ENCODE measurements at places on chromosomes 2 and 18.

DNA sequence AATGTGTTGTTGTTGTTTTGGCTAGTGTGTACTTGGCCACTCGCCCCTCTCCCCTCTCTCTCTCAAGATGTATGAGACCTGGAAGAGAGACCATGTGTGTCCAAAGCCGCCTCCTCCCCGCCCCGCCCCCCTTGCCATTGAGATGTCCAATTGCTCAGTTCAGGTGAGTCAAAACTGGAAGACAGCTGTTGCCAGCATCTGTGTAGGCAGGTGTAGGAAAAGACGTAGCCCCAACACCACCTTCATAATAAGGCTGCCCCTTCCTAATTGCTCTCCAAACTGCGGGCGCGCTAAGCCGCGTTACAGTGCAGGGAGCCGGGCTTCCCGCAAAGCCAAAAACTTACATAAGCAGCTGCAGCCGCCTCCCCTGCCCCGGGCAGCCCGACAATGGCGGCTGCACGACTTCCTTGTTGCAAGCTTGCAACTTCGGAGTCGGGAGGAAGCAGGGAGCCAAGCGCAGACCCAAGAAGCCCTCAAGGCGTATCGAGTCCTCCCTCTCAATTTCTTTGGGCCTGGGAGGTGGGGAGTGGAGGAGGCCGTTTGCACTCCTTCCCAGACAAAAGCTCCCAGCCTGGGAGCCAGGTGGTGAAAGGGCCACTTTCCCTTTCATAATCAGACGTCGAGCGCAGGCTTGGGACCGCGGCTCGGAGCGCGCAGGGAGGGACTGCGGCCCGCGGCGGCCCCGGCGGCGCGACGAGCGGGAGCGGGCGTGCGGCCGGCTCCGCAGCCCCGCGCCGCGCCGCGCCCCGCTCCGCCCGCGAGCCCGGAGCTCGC lies 882 bp downstream of the ZBTB14 start:
- peak; percentile 58 for DNase-seq

GRCh38 chr2:156379071-156379470 lies 46.5 kb upstream of the NR4A2 start:
- DNase-seq, result no peak

- DNase-seq, result no peak
Observed at GRCh38 chr2:179954026-179954425, 53.1 kb downstream of the CWC22 start.

DNA sequence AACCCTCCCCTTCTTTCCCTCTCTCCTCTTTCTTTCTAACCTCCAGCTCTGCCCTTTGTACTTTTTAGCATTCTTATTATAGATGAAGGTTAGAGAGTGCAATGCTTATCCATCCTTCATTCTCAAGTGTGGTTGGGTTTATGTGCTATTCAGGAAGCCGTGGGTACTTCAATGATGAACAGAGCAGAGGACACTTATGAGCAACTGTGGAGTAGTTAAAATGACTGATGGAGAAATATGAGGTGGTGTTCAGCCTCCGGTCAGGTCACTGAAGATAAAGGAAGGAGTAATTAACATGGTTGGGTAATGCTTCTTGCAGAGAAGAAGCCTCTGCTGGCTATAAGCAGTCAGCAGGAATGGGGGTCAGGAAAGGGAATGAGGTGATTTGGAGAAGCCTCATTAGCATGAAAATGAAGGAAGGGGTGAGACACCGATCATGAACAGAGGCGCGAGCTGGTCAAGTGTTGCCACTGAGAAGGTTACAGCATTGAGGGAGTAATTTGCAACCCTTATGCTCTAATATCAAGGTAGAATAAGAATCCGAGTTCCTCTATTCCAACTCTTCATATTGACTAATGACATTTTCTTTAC lies 174.7 kb downstream of the LPIN1 start:
- DNase-seq, result no peak

DNA sequence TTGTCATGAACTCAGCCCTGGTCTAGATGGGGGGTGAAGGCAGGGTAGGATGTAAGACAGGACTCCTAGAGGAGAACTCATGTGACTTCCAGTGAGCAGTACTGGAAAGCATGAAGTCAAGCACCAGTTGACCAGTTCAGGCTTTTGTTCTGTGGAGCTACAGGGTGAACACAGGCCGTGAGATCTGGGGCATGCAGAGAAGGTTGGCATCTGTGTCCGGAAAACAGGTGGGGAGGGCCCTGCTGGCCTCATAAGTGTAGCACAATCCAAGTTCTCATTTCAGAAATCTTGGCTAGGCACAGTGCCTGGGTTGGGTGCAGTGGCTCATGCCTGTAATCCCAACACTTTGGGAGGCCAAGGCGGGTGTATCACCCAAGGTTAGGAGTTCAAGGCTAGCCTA lies 50.9 kb upstream of the SPATS2L start:
- no peak for DNase-seq

DNA sequence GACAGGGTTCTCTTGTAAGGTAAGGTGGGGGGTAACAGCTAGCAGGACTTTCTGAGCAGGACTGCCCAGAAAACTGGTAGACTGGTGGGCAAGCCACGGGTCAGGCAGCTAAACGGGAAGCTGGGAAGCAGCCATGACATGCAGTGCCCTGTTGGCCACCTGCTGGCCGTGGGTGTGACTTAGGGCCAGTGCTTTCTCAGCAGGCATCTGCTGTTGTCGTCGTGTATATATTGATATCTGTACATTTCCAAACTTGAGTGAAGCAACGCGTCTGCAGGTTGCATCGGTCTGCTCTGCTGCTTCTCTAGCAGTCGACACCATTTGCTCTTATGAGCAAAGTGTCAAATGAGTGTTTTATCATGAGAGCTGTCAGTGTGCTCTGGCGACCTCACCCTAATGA lies 31.0 kb downstream of the COA5 start:
- DNase-seq, result no peak

- no peak for DNase-seq
Observed at GRCh38 chr2:158317642-158318041, 138.9 kb downstream of the CCDC148 start.

- no peak for DNase-seq
Observed at GRCh38 chr2:39506215-39506614, 69.1 kb upstream of the MAP4K3 start.

DNA sequence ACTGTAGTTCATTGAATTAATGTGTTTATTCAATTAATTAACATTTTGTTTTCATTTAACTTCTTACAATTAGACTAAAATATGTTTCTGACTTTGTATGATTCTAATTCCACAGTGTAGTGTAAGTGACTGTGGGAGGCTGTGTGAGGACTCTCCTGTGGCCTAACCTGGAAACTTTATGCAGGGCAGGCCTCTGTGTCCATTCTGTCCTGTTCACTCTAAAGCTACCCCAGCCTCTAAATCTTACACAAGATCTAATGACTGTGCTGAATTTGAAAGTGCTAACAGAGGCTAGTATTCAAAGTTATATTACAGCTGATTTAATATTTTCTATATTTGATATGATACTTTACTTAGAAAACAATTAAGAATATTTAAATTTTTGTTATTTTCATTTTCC lies 270.5 kb upstream of the CDH19 start:
- no peak for DNase-seq

GRCh38 chr2:102141011-102141943 lies 1.3 kb upstream of the IL1R1 start:
- DNase-seq, result no peak

DNA sequence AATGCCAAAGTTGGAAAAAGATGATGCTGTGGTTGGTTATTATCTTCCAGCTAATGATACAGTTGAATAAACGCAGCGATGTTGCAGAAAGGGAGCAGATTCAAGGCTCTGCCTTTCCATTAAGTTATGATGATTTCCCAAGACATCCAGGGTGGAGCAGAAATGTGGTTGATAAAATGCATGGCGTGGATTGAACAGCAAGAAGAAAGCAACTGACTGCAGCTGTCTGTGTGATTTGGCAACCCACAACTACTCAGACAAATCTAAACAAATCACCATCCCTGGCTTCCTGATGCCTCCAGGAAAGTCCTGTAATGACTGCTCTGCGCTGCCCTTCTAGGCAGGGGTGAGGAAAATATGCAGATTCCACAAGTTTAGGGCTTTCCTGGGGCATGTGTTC lies 166.3 kb downstream of the NRP2 start:
- DNase-seq, result no peak

- DNase-seq, result no peak
Observed at GRCh38 chr18:8673256-8674209, 31.8 kb upstream of the MTCL1 start.

DNA sequence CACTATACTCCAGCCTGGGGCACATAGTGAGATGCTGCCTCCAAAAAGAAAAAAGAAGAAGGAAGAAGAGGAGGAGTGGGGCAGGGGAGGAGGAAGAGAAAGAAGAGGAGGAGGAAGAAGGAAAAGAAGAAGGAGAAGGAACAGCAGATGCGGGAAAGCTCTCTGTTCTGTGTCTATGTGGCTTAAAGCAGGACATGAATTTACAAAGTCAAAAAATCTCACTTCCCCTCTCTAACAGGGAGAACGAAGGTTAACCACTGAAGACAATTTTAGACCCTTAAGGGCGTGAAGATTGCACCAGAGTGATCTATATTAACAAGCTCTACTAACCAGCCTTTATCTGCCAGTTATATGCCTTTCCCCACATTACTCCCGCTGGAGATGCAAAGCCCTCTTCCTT lies 258.9 kb downstream of the METTL4 start:
- no peak for DNase-seq

DNA sequence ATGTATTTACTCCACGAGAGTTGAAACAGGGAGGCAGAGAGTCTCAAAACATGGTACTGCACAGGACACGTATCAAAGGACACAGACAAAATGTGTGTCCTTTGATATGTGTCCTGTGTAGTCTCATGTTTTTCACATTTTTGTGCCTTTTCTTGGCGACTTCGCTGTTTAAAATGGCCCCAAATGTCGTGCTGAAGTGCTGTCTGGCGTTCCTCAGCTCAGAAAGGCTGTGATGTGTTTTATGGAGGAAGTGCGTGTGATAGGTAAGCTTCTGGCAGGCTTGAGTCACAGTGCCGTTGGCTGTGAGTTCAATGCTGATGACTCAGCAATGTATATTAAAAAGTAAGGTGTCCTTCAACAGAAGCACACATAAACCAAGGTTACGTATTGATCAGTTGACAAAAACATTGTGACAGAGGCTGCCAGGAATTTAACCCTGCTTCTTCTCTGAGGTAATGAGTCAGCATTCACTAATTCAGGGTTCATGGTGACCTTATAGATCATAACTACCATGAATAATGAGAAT lies 78.2 kb downstream of the DYSF start:
- no peak for DNase-seq

DNA sequence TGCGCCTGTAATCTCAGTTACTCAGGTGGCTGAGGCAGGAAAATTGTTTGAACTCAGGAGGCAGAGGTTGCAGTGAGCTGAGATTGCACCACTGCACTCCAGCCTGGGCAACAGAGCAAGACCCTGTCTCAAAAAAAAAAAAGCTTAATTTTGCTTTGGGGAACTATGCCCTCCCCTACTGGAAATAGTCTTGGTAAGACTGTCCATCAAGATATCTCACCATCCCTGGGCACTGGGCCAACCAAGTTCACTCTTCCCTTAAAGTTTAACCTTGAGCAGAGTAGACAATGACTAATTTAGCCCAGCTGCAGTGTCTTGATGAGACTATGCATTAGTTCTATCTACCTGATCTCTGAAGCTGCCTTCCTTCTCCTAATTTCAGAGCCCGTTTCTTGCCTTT lies 44.7 kb downstream of the ASXL2 start:
- no peak for DNase-seq

- DNase-seq, result no peak
Observed at GRCh38 chr18:34976123-34976522, 65.1 kb upstream of the MAPRE2 start.

DNA sequence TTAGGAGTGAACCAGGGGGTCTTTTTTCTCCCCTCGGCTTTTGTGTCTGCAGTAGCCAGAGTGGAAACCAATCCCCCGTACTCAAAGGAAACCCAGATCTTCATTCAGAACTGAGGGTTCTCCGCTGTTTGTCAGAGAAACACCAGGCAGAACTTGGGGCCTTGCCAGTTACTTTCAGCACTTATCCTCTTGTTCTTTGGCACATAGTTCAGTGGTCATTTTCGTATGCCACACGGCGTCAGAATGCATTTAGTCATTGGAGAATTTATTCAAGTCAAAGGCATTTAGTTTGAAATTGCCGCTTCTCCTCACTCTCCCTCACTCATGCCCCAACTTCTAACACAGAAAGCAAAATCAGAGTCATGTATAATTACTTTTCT lies 102.9 kb downstream of the CABLES1 start:
- DNase-seq, result no peak
